ENCODE measurements at places on chromosomes 2 and 18.

GRCh38 chr2:173966274-173967098 is 1.3 kb upstream of the SP3 start:
- no peak for DNase-seq

- no peak for DNase-seq
These were observed 110.5 kb downstream of the TCF4 start for GRCh38 chr18:55477499-55477859.

- no peak for DNase-seq
These were observed 115.1 kb downstream of the ACKR3 start for GRCh38 chr2:236684504-236685256.

DNA sequence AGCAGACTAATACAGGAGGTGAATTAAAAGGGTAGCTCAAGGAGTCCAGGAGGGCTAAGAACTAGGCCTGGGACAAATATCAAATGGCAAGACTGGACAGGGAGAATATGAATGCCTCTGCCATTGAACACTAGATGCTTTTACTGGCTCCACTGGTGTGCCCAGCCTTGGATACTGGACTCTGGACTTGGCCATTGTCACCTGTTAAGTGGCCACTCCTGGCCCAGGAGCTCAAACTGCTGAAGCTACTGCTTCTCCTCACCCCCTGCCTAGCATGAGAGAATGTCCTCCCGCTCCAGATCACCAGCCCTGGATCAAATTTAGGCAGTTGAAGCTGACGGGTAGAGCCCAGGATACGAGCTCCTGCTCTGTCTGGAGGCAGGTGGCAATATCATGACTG is 170.8 kb downstream of the DDX1 start:
- DNase-seq, result no peak

GRCh38 chr2:207276248-207276647 is 110.5 kb upstream of the KLF7 start:
- no peak for DNase-seq

- DNase-seq, result no peak
These were observed 4.7 kb upstream of the HPCAL1 start for GRCh38 chr2:10297959-10298531.

- no peak for DNase-seq
These were observed 209.3 kb downstream of the NEDD4L start for GRCh38 chr18:58253318-58253717.

DNA sequence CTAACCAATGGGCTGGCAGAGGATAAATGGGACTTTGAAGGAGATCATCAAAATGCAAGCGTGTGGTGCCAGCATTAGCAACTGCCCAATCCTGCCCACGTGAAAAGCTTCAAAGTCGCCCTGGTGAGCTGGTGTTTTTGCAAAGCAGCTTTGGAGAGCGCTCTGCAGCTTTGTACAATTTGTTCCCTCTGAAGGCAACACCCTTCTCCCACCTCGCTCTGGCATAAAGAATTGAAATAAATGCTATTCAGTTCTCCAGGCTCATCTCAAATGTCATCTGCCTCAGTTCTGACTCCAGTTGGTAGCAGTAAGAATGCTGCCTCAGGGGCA is 3.5 kb downstream of the COPS9 start:
- DNase-seq, result no peak

DNA sequence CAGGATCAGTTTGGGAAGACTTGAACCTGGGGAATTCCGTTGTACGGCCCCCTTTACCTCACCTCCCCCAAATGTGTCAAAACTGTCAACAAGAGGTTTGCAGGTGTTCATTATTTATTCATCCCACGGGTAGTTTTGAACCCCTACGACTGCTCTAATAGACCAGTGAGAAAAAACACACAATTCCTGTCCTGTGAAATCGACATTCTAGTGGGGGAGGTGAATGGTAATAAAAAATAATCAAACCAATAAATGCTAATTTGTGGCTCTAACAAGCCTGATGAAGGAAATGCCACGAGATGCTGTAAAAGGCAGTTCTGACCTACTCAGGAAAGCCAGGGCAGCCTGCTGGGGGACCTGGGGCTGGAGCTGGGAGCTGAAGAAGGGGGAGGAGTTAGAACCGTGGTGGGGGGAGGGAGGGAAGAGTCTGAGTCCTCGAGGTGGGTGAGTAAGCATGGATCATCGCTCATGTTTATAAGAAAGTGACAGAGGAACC is 463 bp upstream of the DNAJB2 start:
- no peak for DNase-seq

GRCh38 chr18:2686349-2686968 is 30.9 kb downstream of the SMCHD1 start:
- DNase-seq, result no peak

Data from esophagus squamous epithelium (tissue), 5 donors.